Activated effector memory CD4-positive, alpha-beta T cell treated with Interleukin-2 at 50 U/mL for 16 hours (primary cell): ENCODE measurements at places on chromosomes 3 and 15.

GRCh38 chr15:55897560-55898336 is 95.7 kb downstream of the NEDD4 start:
- no peak for DNase-seq

DNA sequence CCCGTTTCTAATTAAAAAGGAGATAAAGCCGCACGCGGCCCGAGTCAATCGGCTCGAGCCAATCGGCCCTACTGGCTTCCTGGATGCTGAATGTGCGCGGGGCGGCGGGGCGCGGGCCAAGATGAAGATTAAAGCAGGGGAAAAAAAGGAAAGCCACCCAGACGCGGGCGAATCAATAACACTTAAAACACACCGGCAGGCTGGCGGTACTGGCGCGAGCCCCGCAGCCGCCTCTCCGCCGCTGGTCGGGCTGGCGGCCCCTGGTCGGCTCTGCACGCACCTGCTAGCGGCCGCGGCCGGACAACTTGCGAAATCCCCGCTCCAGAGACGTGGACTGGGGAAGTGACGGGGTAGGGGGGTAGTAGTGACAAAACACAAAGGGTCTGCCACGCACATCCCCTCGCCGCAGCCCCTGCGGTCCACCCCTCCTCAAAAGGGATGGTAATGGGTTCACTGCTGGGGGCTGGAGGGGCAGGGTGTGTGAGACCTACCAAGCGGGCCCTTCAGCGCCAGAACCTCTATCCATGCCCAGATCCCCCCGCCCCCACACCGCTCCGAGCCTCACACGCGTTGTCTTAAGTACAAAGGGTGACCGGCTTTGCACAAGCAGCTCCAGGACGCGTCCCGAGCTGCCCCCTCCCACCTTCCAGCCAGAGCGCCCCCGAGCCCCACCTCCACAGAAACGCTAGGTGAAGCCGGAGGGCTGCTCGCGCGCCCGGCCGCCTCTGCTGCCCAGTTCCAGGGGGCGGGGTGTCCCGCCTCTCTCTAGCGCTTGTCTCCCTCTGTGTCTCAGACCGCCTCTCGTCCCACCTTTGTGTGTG is 1.4 kb downstream of the WNT7A start:
- no peak for DNase-seq

DNA sequence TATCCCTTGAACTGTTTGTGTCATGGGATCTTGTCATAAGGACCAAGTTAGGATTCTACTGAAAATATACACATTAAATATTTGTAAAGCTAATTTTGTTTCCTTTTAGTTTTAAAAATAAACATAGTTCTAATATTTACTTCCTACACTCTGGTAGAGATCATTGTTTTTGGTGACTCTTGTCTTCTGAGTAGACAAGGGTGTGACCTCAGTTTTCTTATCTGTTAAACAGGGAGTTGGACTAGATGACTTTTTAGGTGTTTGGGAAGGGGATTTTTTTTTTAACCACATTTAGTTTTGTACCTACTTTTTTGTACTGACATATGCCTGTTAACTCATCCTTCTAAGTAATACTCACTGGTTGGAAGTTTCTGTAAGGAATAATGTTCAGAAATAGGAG is 30.8 kb downstream of the PLS1 start:
- DNase-seq: no peak

GRCh38 chr15:81242778-81243177 is 46.1 kb downstream of the IL16 start:
- DNase-seq: no peak

- no peak for DNase-seq
Observed at GRCh38 chr3:190026154-190026553, 94.5 kb downstream of the P3H2 start.

DNA sequence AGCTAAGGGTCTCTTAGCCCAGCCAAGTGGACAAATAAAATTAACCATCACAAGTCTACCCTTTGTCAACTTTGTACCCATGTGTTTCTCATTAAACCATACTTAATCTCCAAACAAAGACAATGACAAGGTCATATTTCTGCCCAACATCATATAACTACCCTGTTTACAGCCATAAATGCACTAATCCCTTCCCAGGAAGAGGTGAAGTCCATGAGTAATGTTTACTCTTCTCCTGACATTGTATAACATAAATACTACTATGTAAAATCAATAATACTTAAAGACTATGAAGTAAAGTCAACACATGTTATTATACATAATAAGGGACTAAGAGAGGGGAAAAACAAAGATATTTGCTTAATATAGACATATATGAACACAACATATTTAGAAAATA is 38.5 kb upstream of the FAN1 start:
- DNase-seq: no peak

GRCh38 chr3:177281292-177282118 is 84.2 kb upstream of the TBL1XR1 start:
- no peak for DNase-seq

DNA sequence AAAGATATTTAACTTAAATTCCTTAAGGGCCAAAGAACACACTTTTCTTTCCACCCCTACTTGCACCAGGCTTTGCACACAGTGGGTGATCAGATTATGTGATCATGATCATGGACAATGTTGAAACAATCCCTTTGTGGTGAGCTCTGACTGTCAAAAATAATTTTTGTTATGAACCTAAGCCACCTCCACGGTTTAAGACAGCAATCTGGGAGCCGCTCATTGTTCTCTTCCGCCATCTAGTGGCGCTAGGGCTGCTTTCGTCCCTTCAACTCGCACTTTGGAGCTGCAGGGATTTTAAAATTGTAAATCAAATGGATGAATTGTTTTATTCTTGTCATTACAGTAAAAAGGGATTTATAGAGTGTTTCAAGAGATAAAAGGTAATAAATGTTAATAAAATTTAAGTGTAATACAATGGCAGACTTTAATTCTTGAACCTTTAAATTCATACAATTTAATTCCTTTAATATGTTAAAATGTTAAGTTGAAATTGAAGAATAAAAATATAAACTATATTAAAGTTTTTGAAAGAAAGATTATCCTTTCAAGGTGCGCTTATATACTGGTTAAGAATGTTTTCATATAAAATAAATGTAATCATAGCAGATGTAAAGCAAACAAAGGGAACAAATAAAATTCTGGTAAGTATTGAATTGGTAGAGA is 45.3 kb upstream of the ARL6 start:
- peak; percentile 43 for DNase-seq

DNA sequence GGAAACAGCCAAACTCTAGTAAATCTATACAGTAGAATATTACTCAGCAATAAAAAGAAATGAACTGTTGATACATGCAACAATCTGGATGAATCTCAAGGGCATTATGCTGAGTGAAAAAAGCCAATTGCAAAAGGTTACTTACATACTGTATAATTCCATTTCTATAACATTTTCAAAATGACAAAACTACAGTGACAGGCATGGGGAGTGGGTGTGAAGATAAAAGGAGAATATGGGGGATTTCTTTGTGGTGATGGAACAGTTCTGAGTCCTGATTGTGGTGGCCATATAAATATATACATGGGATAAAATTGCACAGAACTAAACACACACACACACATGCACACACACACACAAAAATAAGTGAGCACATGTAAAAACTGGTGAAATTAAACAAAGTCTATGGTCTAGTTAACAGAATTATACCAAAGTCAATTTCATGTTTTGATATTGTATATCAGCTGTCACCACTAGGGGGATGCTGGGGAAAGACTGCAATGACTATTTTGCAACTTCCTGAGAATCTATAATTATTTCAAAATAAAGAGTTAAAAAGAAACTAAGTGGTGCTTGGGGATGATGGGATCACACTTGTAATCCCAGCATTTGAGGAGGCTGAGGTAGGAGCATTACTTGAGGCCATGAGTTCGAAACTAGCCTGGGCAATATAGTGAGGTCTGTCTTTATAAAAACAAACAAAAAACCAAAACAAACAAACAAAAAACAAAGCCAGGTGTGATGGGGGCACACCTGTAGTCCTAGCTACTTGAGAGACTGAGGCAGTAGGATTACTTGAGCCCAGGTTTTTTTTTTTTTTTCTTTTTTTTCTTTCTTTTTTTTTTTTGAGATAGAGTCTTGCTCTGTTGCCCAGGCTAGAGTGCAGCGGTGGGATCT is 66.0 kb downstream of the SPTSSB start:
- DNase-seq: no peak

- DNase-seq: no peak
Observed at GRCh38 chr3:4990069-4990468, 10.8 kb downstream of the BHLHE40 start.

GRCh38 chr15:43218908-43219706 is 1.7 kb downstream of the EPB42 start:
- DNase-seq: no peak

DNA sequence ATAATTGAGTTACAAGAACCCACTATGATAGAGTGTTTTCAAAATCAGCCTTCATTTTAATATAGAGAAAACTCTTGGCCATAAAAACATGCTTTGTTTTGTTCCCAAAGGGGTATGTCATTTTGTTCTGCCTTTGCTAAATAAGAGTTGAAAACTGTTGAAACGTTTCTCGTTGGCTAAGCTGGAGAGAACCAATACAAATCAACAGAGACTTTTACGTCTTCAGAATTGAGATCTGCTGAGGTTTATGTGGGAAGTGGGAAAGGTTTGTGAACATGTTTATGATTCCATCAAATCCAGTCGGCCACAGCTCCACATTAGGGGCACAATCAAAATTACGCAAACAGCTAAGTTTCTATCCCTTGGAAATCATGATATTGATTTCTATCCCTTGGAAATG is 102.0 kb downstream of the IGF2BP2 start:
- DNase-seq: no peak

GRCh38 chr15:75684648-75685047 is 28.0 kb downstream of the CSPG4 start:
- DNase-seq: no peak

DNA sequence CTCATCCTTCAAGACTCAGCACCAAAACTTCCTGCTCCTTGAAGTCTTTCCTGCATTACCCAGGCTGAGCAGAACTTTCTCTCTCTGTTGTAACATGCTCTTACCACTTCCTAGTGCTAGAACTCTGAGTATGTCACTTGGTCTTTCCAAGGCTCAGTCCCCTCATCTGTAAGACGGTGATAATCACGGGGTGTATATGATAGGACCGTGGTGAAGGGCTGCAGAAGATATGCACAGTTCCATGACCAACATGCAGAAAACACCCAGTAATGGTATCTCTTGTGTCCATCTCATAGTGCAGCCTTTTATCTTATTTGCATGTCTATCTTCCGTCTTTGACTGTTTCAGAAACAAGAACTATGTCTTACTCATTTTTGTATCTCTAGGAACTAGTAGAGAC is 154.5 kb downstream of the ZNF621 start:
- DNase-seq: no peak

GRCh38 chr3:166270429-166270828 is 433.2 kb upstream of the BCHE start:
- DNase-seq: no peak

DNA sequence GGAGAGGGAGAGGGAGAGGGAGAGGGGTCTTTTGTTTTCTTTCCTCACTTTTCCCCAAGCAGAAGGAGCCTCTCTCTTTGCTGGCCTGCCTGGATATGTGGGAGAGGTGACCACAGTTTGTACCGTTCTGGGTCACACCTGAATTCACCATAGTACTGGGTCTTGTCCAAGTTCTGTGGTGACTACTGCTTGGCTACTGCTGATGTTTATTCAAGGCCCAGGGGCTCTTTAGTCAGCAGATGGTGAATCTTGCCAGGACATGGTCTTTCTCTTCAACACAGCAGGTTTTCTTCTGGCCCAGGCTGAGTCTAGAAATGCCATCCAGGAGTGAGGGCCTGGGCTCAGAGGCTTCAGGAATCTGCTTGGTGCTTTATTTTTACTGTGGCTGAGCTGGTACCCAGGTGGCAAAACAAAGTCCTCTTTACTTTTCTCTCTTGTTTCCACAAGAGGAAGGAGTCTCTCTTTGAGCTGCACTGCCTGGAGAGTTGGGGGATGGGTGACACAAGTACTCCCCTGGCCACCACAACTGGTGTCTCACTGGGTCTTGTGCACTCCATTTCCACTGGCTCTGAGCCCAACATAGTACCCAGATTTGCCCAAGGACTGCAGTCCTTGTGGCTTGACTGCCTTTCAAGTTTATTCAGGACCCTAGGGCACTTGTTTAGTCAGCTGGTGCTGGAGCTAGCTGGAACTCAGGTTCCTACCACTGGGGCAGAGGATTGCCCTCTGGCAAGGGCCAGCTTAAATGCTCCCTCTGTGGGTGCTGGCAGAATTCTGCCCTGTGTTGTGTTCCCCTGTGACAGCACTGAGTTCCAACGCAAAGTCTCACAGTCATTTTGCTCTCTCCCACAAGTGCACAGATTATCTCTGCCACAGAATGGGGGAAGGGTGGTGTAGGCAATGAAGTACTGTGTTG is 16.8 kb upstream of the CCNDBP1 start:
- DNase-seq: no peak

DNA sequence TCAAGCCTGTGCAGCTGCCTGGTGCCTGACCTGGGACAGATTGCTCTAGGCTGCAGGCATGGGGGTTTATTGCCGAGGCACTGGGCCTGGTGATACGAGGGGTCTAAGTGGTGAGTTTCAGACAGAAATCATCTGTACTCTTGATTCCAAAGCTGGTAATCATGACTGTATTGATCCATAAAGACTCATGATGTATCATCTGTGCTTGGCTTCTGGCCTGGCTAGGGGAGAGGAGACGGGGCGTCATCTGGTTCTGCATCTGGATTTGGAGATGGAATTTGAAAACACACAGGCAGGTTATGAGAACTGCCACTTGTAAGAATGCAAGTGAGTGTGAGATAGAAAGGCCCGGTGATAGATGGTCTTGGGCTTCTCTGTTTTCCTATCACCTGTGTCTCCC is 337.4 kb upstream of the C2CD4B start:
- no peak for DNase-seq
